ENCODE measurements at places on chromosomes 12 and 14.

DNA sequence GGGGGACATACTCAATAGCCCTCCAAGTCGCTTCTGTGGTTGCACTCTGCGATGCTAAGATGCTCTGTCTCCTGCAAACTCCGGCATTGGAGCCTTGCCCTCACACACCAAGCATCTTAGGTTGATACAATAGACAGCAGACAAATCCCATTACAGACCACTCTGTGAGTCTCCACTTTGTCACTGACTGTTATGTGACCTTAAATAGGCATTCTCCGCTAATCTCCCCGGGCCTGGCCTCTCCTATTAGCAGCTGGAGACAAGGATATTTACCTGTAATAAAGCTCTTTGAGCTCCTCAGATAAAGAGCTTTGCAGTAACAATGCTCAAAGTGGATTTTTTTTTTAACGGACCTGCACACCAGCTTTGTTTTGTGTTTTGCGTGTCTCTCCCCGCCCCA, 479.7 kb upstream of the TBX3 start:
- no peak for DNase-seq

GRCh38 chr14:21215130-21215878, 53.9 kb downstream of the HNRNPC start:
- no peak for DNase-seq

DNA sequence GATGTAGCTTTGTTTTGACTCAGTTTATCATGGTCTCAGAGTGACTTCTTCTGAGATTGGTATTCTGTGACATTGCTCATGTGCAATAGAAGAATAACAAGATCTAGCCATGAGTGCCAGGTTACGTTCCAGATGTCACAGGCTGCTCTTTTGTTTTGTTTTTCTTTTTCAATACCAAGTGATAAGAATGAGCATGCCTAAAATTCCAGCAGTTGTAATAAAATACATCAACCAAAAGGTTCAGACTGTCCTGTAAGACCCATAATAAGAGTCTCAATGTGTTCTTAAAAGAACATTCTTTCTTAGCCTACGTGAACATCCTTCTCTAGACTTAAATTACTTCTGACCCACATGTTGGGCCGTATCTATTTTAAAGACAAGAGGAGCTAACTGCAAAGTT, 669.2 kb downstream of the DIO2 start:
- no peak for DNase-seq

GRCh38 chr14:34164162-34164864, 213.4 kb upstream of the EGLN3 start:
- DNase-seq = no peak

DNA sequence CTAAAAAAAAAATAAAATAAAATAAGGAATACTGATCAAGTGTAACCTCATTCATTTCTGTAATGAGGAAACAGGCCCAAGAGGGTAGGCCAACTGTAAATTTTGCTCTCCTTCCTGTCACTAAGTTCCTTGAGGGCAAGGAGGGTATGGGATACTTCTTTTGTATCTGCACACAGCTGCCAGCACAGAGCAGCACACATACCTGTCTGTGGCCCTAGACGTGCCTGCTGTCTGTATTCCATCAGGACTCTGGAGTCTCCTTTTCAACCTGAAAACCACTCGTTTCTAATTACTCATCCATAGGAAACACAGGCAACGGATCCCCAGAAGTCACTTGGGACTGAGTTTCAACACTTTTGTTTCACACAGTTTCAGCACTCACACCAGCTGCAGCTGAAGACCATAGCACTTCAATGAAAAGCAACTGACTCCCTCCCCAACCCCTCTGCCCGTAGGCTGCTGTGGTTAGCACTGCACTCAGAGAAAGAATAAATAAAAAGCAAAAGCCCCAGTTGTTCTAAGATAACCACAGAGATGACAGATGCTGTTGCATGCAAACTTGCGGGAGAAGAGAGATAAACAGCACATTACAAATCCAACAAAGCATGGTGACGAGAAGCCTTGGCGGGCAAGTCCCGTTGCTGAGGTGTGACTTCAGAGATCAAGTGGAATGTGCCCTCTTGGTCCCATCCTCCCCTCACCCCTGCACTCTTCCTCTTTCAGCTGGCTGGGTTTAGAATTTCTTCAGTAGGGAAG, 24.9 kb downstream of the CRACR2A start:
- DNase-seq = no peak

DNA sequence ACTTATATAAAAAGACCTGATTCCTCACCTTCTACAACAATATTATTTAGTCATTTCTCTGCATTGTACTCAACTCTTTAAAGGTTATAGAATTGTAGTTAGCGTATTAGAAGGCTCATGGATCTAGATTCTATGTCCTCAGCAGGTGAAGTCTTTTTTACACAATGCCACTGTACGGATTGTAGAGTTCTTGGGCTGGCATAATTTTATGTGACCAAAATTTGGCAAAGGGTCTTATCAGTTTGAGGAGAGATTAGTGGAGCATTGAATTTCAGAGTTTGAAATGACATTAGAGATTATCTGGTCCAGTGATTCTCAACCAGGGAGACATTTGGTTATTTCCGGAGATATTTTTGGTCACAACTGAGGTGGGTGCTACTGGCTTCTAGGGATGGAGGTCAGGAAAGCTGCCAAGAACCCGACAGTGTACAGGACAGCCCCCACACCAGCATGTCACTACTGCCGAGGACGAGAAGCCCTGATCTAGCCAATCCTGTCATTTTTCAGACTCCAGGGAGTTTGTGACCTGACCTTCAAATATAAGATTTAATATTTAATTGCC, 63.9 kb downstream of the BICD1 start:
- DNase-seq = no peak

DNA sequence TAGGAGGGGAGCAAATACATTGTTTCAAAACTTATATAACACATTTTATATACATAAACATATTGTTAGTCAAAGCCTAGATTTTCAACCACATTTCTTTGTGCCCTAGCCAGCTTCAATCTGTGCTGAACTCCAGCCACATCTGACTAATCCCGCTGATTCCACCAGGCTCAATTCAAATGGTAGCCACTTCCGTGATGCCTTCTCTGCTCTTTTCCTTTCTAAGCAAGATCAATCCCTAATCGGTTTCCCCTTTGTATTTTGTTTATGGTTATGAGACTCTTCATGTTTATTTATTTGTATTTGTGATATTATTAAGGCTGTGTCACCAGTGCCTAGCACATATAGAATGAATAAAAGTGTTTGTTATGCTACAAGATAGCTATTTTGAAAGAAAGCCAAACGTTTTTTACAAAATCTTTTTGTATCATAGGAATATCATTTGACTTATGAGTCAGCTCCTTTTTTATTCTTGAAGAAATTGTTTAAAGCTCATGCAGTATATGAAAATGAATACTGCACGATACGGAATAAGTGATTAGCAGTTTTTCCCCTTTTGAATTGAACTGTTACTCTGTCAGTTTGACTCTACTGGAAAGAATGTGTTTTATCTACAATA, 110.2 kb downstream of the PLEKHA5 start:
- DNase-seq = no peak

DNA sequence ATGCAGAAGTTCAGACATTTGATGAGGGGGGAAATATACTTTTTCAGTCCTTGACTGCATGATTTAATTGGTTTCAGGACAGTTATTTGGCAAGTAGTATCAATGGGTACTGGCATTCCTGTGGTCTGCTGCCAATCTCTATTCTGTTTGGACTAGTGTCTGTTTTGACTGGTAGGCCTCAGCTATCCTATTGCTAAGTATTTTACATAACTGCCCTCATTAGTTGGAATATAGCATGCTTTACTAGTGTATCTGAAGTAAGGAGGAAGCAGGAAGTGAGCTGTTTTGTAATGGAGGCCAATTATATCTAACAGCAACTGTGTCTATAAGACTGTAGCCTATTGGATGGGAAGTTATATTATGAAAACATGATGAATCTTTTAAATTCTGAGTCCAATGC, 104.3 kb downstream of the FLRT2 start:
- no peak for DNase-seq

GRCh38 chr14:56119201-56119981, 1.2 kb downstream of the PELI2 start:
- peak; percentile 75 for DNase-seq

DNA sequence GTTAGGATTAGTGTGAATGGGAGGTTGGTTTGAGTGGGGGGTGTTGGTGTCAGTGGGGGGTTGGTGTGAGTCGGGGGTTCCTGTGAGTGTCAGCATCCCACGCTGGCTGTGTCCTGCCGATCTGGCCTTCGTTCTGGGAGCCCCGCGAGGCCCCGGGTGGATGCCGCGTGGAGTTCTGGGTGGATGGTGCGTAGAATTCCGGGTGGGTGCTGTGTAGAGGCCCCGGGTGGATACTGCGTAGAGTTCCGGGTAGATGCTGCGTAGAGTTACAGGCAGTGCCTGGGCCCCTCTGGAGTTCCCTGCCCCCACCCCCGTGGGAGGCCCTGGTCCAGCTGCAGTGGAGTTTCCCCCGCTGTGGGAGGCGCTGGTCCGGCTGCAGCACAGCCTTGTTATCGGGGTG, 8.7 kb downstream of the NOC4L start:
- no peak for DNase-seq

DNA sequence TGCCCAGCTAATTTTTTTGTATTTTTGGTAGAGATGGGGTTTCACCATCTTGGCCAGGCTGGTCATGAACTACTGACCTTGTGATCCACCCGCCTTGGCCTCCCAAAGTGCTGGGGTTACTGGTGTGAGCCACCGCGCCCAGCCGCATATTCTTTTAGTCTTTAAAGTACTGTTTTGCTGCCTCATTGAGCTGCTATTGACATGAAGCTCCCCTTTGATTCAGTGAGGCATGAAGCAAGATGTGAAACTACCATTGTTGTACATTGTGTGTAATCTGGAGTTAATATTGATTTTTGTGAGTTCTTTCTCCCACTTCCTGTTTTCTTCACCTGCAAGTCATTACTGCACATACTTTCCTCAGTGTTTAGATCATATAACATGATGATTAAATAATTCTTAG, 80.8 kb downstream of the MNAT1 start:
- no peak for DNase-seq

DNA sequence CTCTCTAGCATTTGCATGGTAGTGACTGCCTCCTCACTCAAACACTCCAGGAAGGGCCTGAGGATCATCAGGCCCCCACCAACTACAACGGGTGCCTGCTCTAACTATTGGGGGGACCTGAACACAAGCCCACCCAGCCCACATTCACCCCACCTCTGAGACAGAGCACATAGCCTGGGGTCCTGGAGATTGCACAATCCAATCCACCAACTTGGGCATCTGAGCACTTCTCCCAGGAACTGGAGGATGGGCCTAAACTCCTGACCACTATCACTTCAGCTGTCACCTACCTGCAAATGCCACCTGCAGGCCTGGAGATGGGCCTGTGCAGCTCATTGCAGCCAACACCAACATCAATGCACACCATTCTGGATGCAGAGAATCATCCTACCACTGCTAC, 66.6 kb downstream of the TMTC3 start:
- no peak for DNase-seq

- no peak for DNase-seq
These were observed 232.1 kb upstream of the CCDC196 start for GRCh38 chr14:66254038-66254437.

GRCh38 chr14:83883732-83884131, 1646.2 kb upstream of the FLRT2 start:
- DNase-seq = no peak

GRCh38 chr14:68822132-68822651, 29.3 kb upstream of the ZFP36L1 start:
- DNase-seq = peak; percentile 34

DNA sequence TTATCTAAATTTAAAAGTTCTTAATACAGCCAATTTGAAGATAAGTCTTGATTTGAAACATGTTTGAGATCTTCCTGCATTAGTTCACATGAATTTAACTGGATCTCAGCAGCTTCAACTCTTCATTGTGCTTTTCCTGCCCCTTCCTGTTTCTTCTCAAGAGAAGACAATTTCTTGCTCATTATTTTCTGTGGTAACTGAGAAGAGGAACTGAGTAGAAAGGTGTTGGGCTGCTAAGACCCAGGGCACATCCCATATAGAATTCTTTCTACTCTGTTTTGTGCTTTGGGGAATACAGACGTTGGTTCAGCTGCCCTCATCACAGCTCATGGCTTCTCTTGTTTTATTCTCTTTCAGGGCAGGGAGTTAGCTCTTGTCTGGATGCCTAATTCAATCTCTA, 110.2 kb downstream of the SNAPC1 start:
- no peak for DNase-seq

DNA sequence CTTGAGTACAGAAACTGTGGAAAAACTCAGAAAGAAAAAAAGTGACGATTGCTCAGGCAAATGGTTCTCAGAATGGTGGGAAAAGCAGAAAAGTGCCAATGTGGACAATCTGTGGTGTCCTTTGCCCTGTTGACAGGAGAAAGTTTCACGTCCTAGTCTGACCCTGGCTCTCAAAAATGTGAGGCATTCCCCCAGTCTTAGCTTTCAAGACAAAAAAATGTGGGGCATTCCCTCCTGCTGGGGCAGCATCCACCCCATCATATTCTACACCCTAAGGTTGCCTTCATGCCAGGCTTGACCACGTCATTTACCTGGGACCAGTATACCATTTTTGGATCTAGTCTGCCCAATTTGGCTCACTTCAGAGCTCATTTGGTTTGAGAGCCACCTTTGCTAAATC, 20.7 kb upstream of the ANAPC7 start:
- DNase-seq = no peak

GRCh38 chr14:92948647-92949046, 25.7 kb downstream of the CHGA start:
- DNase-seq = no peak

- DNase-seq = no peak
These were observed 217.4 kb upstream of the PDE3A start for GRCh38 chr12:20150835-20151422.

- no peak for DNase-seq
These were observed 229.6 kb upstream of the NAV3 start for GRCh38 chr12:77601069-77601468.

DNA sequence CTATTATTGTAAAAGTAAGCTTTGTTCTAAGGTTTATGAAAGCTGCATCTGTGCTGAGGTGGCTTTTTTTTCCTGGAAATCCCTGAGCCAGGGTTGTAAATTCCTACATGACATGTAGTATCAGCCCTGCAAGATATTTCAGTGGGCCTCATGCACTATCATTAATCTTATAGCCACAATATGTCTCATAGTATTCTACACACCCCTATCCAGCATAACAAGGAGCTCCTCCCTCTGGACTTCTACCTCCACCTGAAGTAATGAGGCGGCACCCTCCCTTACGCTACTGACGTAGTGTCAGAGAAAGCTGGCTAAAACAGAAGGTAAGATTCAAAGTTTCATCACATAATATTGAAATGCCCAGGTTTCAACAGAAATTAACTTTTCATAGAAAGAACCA, 35.5 kb downstream of the SLC5A8 start:
- no peak for DNase-seq

DNA sequence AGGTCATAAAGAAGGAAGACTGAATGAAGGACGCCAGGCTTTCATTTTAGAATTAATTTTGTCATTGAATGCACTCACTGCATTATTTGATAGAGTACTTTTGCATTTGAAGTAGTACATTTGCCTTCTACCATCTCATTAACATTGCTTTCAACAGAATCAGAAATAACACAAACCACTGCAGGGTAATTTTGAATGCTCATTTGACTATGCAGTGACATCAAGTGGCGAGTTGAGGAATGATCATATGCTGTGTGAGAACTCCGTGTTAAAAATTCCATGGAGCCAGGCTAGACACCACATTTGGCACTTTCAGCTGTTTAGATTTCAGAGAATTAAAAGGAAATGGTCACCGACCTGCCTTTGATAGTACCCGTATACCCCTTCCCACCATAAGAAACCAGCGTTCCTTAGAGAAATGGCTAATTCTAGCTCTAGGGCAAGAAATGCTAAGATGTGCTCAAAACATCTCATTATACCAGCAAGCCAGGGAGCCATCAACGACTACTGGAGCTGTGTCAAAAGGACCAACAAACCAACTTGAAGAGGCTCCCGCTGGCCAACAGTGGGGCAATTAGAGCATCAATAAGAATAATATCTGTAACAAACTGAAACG, 16.5 kb downstream of the HEBP1 start:
- DNase-seq = no peak
